ENCODE measurements at places on chromosomes 5 and 9. TPM values are rescaled to one million over a fixed set of nuclear protein-coding genes. Genes with fewer than 3 reads are reported as not detected.

The SLC22A4 gene
- total RNA-seq: 1.7 TPM

The RELL2 gene
- total RNA-seq: 1.9 TPM

The ARHGEF39 gene
- 15.0 TPM for total RNA-seq

The NMUR2 gene
- not detected for total RNA-seq

The LTC4S gene
- 1.6 TPM for total RNA-seq

Data from bronchus fibroblast of lung (primary cell).